ENCODE measurements at places on chromosomes 3 and 15.

- DNase-seq: no peak
Observed at GRCh38 chr3:197789309-197789708, 1.7 kb upstream of the LRCH3 start.

GRCh38 chr3:48220746-48221145 lies 2.5 kb upstream of the CAMP start:
- no peak for DNase-seq

- DNase-seq: no peak
Observed at GRCh38 chr3:172844428-172844827, 93.9 kb downstream of the ECT2 start.

DNA sequence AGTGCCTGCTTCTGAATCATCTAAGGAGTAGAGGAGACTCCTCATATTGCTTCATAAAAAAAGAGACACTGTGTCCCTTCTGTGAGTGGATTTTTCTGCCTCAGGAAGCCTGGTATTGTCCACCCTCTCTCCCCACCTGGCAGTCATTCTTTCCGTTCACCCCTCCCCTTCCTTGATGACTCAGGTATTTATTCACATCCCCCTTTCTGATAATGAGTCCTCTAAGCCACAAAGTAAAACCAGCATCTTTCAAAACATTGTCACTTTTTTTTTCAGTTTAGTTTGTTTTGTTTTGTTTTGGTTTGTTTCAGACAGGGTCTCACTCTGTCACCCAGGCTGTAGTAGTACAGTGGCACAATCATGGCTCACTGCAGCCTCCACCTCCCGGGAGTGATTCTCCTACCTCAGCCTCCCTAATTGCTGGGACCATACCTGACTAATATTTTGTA lies 65.2 kb upstream of the UBE2E1 start:
- peak; percentile 25 for DNase-seq

DNA sequence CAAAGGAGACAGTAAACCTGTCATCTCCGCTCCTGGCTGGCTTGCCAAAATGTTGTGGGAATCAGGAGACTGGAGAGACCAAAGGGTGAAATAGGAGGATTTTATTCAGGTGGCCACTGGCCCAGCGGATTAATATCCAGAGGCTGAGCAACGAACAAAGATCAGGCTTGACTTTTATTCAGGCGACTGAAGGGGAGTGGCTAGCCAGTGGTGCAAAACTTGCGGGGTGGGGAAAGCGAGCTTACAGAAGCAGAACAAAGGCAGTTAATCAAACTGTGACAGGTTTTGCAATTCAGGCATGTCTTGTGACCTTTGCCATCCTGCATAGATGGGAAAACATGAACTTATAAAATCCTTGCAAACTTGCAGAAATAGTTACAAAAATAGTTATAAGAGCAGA lies 19.8 kb upstream of the ACAD9 start:
- no peak for DNase-seq

DNA sequence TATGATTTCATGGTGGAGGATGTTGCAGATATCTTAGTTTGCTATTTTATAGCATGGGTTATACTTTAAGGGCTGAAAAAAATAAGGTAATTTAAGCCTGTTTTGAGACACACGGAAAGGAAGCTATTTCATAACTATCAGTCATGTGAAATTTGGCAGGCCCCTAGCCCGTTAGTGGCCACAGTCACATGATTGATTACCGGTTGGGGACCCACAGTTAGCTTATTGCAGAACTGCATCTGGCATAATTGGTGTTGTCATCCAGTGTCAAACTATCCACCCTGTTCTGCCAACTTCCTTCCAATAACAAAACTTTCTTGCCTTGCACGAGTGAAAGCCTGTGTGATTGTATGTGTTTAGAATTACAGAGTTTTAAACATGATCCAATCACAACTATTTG lies 35.2 kb downstream of the FNDC3B start:
- DNase-seq: no peak

DNA sequence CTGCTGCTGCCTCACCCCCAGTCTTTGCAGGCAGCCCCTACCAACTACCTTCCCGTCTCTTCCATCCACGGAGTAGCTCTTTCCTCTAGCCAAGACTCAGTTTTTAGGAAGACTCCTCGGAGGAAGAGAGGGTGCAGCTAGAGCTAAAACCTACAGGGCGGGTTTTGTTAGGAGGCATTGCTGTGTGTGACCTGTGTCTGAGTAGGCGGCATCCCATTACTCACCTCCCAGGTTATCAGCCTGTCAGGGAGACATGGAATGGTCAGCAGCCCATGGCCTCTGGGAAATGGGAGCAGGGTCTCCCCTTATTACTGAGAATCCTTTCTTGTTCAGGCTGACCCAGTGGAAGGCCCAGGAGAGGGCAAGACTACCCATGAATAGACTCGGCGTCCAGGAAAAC lies 43.8 kb upstream of the FGD5 start:
- DNase-seq: no peak

GRCh38 chr3:127052121-127052561 lies 69.2 kb downstream of the PLXNA1 start:
- no peak for DNase-seq

- no peak for DNase-seq
Observed at GRCh38 chr3:53131096-53131495, 861 bp upstream of the RFT1 start.

GRCh38 chr15:52021128-52021671 lies 2.2 kb downstream of the MAPK6 start:
- peak; percentile 92 for DNase-seq

DNA sequence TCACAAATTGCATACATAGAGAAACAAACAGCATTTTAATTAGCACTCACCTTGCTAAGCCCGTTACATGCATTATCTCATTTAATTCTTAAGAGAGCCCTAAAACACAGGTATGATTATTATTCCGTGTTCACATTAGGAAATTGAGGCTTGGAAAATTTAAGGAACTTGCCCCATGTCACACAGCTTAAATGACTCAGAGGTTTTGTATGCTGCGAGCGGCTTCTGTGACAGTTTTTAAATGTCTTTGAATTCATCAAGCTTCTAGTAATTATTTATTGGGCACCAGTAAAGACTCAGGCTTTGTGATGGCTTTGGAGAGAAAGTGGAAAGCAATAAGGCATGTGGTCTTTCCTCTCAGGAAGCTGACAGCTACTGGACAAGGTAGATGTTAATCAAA lies 166.7 kb upstream of the THBS1 start:
- DNase-seq: no peak

DNA sequence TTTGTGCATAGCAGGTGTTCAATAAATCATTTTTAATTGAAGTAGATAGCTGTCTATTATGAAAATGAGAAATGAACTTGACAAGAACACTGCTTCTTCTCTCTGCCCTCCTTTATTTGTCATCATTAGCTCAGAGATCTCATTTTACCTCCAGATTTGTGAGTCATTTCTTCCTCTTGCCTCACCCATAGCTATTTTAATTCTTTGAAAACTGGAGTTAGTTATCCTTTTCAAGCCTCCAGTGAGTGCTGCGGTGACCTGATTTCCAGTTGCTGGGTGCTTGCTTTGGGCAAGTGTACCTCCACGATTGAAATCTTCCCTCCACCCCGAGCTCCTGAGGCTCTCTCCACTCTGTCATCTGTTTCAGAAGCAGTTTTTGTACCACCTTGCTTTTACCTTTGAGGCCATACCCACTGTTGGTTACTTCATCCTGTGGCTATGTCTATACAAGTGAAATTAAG lies 114.6 kb downstream of the NFKBIZ start:
- peak; percentile 39 for DNase-seq

DNA sequence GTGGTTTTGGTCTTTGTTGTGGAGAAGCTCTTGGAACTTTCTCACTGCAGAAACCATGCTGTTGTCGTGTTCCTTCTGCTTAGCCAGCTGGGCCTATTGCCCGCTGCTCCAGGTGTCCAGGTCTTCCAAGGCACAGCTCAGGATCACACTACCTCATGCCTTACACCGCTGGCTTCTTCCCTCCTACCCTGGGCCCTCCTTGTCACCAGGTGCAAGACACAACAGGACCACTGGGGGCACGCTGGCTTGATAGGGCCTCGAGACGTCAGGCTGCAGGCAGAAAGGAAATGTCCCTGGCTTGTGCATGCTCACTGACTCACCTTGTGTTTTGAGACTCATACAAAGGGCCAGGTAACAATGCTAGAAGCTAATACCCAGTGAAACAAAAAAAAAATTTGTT lies 32.3 kb downstream of the PAQR9 start:
- no peak for DNase-seq

DNA sequence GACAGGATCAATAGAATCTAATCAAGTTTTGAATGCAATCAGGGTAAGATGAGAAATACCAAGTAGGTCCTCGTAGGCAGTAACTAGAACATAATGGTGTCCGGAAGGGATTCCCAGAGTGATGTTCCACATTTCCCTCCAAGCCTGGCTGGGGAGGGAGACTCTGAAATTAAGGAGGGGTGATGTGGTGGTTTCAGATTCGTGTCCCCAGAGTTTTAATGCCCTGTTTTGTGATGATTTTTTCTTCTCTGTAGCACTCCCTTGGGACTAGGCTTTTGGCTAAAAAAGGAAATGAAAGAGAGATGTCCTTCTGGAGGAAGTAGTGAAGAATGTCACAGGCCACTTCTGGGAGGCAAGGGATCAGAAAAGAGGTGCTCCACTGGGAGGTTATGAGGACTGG lies 108.3 kb upstream of the CACNA2D3 start:
- no peak for DNase-seq

- peak; percentile 39 for DNase-seq
Observed at GRCh38 chr15:64775551-64776401, at the start of gene RBPMS2. TSS of gene RBPMS2 (minus strand) at chr15:64775589. CDS start at chr15:64775319, 270 bp downstream.

GRCh38 chr15:81106560-81106959 lies 27.5 kb upstream of the CFAP161 start:
- peak; percentile 85 for DNase-seq

- peak; percentile 34 for DNase-seq
Observed at GRCh38 chr3:156507285-156507684, 47.6 kb downstream of the SSR3 start.

DNA sequence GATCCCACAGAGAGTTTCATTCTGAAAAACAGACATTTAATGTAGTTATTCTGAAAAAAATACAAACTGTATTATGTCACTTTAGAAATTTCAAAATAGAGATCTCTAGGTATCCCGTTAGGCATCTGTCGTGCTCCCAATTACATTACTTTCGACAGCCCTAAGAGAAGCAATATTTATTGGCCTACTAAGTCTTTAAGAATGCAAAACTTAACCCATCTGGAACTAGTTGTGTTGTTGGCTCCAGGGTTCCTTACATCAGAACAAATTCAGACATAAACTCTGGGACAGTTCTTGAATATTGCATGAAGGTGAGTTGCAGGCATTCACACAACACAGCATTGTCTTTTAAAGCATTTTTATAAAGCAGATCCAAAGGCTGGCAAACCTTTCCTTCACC lies 498.4 kb downstream of the FHIT start:
- no peak for DNase-seq

- DNase-seq: no peak
Observed at GRCh38 chr15:61729646-61730045, 330.6 kb downstream of the VPS13C start.

DNA sequence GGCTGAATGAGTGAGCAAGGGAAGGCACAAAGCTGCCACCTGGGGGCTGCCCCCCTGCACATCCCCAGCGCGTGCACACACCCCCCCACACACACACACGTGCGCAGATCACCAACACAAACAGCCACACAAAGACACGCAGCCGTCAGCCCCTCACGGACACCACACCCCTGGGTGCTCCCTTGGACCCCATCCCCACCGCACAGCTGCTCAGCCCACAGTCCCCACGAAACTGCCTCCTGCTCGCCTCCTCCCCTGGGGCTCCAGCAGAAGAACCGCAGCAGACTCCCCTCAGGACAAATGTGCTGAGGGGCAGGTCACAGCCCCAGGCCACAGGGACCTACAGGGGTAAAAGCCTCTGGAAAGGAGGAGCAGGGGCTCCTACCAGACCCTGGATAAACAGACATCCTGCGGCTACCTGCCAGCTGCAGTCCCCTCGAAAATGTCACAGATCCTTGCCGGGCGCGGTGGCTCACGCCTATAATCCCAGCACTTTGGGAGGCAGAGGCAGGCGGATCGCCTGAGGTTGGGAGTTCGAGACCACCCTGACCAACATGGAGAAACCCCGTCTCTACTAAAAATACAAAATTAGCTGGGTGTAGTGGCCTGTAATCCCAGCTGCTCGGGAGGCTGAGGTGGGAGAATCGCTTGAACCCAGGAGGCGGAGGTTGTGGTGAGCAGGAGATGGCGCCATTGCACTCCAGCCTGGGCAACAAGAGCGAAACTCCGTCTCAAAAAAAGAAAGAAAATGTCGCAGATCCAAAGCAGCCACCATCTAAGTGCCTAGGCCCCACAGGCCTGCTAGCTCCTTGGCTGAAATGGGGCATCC lies 6.5 kb downstream of the TWF2 start:
- no peak for DNase-seq

DNA sequence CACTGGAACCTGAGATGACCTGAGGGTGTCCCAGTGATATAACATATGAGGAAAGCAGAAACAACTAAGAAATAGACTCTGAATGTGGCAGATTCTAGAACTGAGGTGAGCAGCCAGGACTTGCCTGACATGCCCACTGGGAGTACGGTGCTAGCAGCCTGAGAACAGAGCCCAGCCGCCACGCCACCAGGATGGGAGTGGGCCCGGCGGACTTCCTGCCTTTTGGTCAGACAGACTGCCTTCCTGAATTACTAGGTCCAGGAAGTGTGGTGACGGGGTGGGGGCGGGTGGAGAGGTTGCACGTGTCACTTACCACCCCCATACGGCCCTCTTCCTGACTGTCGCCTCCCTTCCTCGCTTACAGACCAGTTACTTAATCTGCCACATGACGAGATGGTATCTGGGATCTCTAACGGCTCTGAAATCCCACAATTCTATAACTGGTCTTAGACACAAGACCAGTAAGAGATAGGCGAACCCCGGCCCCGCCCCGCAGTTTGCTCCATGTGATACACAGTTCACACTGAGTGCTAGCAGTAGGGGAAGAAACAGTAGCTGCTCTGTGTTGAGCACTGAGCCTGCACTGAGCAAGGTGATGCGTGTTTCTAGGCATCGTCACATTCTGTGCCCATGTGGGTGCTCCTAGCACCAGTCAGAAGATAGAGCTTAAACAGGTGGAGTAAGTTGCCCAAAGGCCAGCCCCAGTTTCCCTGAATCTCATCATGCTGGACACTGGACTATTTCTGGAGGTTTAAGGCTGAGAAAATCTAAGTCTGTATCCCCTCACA lies 95.7 kb downstream of the CPN2 start:
- no peak for DNase-seq

DNA sequence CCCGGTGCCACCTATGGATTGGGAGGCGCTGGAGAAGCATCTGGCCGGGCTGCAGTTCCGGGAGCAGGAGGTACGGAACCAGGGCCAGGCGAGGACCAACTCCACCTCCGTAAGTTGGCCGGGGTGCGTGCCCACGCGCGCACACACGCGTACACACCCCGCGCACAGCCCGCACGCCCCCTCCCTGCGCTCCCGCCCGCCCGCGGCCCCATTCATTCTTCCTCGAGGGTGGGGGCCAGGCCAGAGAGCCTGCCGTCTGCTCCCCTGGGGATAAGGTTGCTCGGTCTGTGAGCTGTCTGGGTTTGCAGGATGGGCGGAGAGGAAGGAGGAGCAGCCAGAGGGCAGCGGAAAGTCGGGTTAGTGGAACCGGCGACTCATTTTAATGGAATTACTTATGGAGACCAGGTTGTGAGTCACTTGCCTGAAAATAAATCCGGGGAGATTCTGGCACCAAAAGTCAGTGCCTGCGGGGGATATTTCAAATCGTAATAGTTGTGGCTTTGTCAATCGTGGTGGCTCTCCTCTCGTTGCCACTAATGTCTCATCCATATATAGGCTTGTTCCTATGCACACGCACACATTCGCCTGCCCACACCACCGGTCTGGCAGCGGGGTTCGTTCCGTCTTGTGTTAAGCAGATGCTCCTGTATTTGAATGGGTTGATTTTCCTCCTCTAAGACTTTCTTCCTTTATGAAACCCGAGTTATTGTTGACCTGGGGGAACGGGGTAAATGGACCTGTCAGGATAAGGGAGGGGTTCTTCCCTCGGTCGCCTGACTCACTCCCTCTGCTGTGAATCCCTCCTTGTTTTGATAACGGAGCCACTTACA lies 223.4 kb upstream of the IL12A start:
- peak; percentile 100 for DNase-seq

All from EL (cell line).